G401 (cell line): ENCODE measurements at places on chromosomes 2 and 18.

DNA sequence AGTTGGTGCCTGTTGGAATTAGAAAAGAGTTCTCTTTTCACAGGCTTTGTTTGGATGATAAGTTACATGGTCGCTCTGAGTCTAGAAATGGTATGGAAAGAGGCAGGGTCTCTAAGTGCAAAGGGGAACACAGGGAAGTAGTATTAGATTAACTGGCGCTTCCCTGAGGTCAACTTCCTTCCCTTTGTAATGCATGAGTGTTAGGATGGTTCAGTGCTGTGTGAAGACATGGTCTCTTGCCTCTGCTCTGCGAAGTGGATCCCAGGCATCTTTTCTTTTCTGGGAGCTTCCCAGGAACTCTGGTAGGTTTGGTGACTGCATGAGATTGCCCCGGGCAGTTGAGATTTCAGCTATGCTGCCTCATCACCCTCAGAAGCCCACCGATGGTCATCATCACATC is 170.3 kb downstream of the MIB1 start:
- no peak for DNase-seq

- no peak for DNase-seq
Measured at GRCh38 chr2:100630473-100630977, 67.7 kb downstream of the PDCL3 start.

DNA sequence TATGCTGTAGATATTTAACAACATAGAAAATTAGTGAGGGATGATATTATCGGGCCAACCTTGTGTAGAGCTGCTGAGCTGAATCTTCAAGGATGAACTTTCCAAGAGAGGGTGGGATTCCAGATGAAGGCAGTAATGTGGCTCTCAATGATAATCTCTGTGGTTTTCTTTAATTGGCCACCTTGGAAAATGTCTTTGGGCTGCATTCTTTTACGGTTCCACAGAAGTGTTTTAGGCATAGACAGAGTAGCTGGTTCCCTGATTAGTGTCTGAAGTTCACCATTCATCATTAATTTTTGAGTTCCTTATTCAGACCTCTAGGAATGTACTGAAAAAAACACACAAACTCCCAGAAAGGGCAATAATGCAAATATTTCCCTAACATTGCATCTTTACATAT is 1566.9 kb upstream of the PIK3C3 start:
- no peak for DNase-seq

DNA sequence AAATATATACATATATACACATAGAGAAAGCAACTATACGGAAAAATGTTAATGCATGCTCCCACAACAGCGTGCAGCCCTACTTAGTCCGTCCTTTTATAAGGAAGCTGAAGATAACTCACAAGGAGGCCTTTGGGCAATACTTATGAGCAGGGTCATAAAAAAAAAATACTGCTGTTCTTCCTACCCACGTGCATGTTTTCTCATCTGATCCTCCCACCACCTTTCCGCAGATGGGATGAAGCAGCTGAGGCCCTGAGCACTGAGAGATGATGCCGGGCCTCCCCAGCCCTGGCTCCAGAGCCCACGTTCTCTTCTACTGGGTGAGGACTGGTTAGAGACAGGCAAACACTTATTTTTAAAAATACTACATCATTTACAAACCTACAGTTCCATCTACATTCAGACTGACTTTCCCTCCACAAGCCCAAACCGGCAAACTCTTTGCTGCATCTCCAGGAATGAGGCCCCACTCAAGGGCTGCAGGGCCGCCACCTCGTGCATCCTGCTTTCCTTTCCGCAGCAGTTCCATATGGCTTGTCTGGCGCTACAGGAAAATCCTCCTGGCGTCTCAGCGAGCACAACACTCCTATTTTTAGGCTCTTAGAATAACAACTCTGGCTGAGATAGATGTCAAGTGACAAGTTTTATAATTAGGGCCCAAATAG is 41.6 kb downstream of the TBC1D8 start:
- peak; percentile 86 for DNase-seq

DNA sequence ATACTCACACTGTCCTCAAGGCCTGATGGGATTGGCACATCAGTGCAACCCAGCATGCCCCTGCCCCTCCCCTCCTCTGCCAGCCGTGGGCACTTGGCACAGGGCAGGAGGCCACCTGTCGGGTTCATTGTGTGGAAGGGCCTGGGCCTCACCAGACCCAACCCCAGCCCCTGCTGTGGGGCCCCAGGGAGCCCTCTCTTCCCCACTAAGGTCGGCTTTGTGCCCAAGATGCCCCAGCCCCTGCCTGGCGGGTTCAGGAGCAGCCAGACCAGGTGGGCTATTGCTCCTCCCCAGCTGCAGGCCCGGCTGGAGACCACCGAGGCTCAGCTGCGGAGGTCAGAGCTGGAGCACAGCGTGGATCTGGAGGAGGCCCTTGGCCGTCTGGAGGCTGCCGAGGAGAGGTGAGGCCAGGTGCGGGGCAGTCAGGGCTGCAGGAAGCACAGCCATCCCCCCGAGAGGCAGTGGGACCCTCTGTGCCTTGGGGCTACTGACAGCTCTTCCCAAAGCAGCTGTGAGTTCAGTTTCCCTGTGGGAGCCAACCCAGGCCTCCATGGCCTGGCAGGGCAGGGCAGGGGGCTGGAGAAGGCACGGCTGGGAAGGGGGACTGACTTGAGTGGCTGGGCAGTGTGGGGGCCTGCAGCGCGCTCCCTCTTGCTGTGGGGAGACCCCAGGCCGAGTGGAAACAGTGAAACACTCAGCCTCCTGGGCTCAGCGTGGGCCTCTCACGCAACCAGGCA is 16.3 kb downstream of the CROCC2 start:
- no peak for DNase-seq

DNA sequence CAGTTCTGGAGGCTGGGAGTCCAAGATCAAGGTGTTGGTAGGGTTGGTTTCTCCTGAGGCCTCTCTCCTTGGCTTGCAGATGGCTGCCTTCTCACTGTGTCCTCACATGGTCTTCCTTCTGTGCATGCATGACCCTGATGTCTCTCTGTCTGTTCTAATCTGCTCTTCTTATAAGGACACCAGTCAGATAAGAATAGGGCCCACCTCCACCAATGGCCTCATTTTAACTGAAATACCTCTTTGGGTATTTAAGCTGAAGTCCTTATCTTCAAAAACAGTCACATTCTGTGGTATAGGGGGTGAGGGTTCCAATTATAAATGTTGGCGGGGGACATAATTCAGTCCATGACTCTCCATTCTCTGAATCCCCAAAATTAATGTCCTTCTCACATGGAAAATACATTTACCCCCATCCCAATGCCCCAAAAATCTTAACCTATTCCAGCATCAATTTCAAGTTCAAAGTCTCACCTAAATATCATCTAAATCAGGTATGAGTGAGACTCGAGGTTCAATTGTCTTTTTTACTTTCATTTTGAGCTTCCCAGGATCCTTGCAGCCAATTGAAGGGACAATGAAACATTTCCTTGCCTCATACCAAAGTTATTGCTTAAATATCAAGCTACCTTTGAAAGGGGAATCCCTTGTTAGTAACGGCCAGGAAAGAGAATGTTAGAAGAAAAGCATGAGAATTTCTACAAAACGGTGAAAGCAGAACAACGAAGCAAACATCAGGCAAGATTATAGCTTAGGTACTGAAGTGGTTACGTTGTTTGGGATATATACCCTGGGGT is 20.6 kb upstream of the CNOT11 start:
- DNase-seq, result no peak

GRCh38 chr2:66212749-66213148 is 222.2 kb upstream of the MEIS1 start:
- no peak for DNase-seq

DNA sequence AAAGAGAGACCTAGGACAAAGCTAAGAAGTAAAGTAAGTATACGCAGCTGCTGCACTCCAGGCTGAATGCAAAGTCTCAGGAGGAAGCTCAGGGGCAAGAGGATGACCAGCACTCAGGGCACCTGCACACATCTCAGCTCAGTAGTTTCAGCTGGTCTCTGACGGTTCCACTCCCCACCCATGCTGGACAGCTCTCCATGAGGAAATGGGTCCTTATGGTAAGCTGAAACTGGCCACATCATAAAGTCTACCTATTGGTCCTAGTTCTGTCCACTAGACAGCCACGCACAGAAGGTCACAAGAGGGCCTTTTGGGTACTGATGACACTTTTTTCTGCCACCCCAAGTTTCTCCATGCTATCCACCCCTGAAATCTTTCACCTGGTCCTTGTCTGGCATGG is 215.3 kb downstream of the TTC32 start:
- no peak for DNase-seq

GRCh38 chr18:39938676-39939608 is 2016.1 kb upstream of the PIK3C3 start:
- DNase-seq, result peak; percentile 49

DNA sequence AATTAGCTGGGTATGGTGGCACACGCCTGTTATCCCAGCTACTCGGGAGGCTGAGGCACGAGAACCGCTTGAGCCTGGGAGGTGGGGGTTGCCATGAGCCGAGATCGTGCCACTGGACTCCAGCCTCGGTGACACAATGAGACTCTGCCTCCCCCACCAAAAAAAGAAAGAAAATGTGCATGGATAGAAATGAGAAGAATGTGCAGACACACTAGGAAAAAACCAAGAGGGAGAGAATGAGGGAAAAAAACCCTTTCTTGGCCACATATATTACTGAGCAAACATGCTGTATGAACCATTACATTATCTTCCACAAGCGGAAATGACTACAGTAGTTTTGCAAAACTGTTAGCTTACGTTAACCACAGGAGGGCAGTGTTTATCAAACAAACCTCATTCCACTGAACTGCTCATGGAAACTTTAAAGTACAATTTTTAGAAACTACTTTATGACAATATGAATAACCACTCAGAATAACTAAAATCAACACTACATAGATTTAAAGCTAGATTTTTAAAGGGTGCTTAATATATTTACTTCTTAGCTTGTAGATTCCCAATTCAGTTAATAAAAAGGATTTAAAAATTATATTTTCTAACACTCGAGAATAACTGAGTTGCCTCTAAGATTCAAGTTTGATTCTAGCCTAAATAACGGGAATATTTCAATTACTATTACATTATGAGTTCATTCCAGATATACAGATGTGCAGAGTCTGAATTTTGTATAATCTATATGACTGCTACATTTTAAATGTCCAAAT is 26.4 kb downstream of the ASXL2 start:
- peak; percentile 68 for DNase-seq

DNA sequence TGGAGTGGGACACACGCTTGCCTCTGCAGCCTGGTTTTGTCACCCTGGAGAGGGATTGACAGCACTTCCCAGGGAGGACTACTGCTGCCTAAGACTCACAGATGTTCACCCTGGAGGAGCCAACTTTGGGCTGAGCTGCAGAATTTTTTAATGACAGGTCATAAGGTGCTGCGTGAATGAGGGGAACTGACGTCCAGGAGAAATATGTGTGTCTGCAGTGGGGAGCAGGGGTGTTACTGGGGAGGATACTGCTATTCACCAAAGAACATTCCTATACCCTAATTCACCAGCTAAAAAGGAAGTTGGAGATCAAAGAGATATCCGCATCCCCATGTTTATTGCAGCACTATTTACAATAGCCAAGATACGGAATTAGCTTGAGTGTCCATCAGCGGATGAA is 144.4 kb downstream of the MGAT5 start:
- DNase-seq, result no peak

- DNase-seq, result no peak
Measured at GRCh38 chr18:13178976-13179375, 39.6 kb upstream of the LDLRAD4 start.

DNA sequence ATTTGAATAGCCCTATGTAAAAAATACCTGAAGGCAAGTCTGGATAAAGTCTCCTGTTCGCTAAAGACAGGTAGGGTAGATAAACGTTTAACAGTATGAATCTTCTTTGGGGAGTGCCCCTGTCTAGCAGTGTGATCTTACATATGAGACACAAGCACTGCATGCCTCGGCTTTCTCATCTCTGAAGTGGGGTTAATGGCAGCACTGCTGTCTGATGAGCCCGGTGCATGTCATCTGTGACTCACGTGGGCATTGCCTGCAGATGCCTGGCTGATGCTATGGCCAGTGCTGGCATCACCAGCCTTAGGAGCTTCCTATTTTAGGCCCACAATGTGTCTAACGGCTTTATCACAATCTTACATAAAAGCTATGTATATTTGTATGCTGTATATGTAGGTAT is 50.1 kb downstream of the GALR1 start:
- no peak for DNase-seq

GRCh38 chr18:21684731-21685130 is 19.8 kb downstream of the ABHD3 start:
- no peak for DNase-seq

DNA sequence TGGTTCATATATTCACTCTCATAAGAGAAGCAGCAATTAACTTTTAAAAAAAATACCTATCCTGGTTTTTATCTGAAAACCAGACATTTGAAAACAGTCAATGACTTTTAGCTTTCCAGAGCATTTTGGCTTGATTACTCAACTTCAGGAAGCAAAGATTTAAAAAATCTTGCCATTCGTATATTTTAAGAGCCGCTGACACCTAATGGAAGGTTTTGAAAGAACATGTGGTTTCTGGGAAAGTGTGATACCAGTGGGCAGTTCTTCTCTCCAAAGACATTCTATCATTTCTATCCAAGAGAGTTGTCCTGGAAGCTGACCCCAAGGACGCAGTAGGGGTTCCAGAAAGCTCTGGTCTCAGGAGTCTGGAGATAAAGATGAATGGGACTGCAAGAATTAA is 234.7 kb downstream of the TTC32 start:
- no peak for DNase-seq
